Muscle of leg (tissue), 16 donors: ENCODE measurements at places on chromosomes 11 and 22. TPM values are rescaled to one million over a fixed set of nuclear protein-coding genes. Genes with fewer than 3 reads are reported as not detected.

MMP11 gene
- 8.9 TPM for total RNA-seq

DNA sequence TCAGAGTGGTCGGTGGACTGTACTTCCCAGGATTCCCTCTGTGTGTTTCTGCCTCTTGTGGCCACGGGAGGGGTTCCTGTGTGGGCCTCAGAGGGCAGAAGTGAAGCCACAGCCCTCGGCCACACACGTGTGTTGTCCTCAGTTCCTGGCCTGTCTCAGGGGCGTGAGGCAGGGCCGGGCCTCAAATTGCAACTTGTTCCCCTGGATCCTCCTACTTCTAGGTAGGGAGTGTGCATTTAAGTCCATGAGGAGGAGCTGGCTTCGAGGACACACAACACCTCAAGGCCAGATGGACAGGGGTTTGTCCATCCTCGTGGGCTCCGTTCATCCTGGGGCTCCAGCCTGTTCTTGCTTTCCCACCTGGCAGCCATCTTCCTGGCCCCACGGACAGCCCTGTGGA, 573.0 kb downstream of the TBC1D22A start:
- DNase-seq = no peak
- no peak overlapping the region for H3K4me3 ChIP-seq
- H3K27ac ChIP-seq = no peak overlapping the region
- peaks cover 1% of the 10 kb centered on the region for H3K27me3 ChIP-seq
- H3K36me3 ChIP-seq = no peaks in the 10 kb centered on the region

- H3K4me1 ChIP-seq = peaks cover 9% of the 10 kb centered on the region
- no peaks in the 10 kb centered on the region for H3K27me3 ChIP-seq
- H3K27ac ChIP-seq = no peak overlapping the region
- no peak for DNase-seq
- no peaks in the 10 kb centered on the region for H3K36me3 ChIP-seq
- no peak overlapping the region for H3K4me3 ChIP-seq
Observed at GRCh38 chr11:114187173-114187572, 109.0 kb upstream of the NNMT start.

- H3K27ac ChIP-seq = no peak overlapping the region
- H3K36me3 ChIP-seq = no peaks in the 10 kb centered on the region
- H3K27me3 ChIP-seq = no peaks in the 10 kb centered on the region
- no peak for DNase-seq
Observed at GRCh38 chr11:6387811-6388599, 2.3 kb upstream of the SMPD1 start.

DNA sequence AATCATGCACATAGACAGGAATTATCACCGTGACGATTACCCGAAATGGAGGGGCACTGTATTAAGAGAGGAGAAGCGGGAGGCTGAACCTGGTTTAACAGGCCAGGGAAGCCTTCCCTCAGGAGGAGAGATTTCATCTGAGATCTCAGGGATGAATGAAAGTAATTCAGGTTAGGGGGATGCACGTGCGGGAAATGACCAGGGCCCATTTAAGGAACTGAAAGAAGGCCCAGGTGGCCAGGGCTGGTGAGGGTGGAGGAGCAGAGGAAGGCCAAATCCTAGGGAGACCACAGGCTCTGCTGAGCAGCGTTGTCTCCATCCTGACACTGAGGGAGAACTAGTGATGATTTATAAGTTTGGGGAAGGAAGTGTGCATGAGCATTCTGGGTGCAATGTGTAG, 16.3 kb upstream of the OPCML start:
- H3K27ac ChIP-seq = no peak overlapping the region
- no peak overlapping the region for H3K4me3 ChIP-seq
- no peak for DNase-seq
- H3K36me3 ChIP-seq = no peaks in the 10 kb centered on the region
- peaks cover 2% of the 10 kb centered on the region for H3K27me3 ChIP-seq

- H3K4me3 ChIP-seq = no peak overlapping the region
- no peak overlapping the region for H3K27ac ChIP-seq
- H3K4me1 ChIP-seq = peaks cover 2% of the 10 kb centered on the region
- H3K27me3 ChIP-seq = peaks cover 31% of the 10 kb centered on the region
- DNase-seq = peak; percentile 74
Observed at GRCh38 chr11:117443266-117444186, 115.9 kb downstream of the CEP164 start.
